EH (cell line): ENCODE measurements at places on chromosomes 16 and 17.

- DNase-seq = peak; percentile 27
Measured at GRCh38 chr16:89599451-89599858, 14.0 kb upstream of the DPEP1 start.

GRCh38 chr17:54339731-54340130 is 517.0 kb downstream of the KIF2B start:
- DNase-seq = no peak

DNA sequence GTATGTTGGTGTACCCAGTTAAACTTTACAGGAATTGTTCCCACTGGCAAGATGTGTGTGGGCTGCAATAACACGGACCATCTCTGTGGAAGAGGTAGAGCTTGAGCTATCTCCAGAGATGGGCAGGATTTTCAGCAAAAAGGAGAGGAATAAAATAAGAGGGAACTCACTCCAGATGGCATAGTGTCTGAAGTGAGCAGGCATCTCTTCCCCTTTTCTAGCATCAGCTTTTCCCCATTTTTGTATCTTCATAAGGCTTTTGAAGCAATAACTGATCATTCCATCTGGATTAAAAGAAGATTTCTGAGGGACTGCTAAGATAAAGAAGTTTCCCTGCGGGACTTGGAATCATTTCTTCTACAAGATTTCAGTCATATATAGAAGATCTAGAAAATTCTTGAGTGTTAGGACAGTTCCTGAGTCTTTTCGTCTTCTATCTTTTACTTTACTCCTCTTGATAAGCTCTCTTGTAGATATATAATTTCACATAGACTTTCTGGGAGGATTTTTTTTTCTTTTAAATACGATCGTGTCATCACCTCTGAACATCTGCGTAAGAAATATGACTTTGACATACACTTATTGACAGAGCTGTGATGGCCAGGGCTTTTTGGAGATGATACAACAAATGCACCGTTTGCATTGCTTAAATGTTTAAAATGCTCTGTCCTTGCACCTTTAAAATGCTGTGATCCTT is 2.1 kb downstream of the CPD start:
- no peak for DNase-seq

DNA sequence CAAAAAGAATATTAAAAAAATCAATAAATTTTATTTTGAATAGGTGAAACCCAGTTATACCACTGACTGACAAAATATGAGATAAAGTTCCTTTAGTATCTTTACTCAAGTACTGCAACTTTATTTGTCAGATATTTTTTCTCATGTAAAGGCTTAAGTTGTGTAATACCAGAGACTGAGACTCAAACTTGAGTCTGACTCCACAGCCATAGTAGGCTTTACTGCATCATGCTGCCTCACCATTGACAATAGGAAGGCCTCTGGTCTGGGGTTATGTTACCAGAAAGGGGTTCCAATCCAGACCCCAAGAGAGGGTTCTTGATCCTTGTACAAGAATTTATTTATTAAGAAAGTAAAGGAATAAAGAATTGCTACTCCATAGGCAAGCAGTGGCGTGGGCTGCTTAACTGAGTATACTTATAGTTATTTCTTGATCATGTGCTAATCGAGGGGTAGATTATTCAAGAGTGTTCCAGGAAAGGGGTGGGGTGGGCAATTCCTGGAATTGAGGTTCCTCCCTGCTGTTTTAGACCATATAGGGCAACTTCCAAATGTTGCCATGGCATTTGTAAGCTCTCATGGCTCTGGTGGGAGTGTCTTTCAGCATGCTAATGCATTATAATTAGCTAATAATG is 187.4 kb upstream of the WSB1 start:
- no peak for DNase-seq

DNA sequence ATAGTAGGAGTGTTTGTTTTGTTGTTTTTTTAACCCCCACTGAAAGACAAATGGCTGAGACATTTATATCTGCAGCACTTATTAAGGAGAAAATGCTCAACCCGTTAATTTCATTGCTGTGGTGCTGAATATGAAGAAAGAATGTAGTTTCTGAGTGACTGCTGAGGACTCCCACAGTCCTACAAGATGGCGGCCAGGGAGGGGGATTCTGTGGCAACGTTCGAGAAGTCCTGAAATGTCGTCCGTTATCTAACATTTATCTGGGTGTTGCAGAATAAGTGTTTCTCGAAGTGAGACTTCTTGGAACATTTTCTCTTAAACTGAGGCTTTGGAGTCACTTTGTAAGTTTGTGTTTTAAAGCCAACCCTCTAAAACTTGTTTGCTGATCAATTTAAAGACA is 530.4 kb downstream of the XYLT1 start:
- no peak for DNase-seq

- DNase-seq = peak; percentile 97
Measured at GRCh38 chr16:89560378-89561141, at the start of gene RPL13. TSS of gene RPL13 (plus strand) at chr16:89560682. CDS start at chr16:89560960, 278 bp downstream.

GRCh38 chr17:75535119-75535537 is 9.6 kb downstream of the LLGL2 start:
- DNase-seq = no peak
